Cardiac muscle cell (in vitro differentiated cells and primary cell): ENCODE measurements at places on chromosomes 1 and 21. TPM values are rescaled to one million over a fixed set of nuclear protein-coding genes. Genes with fewer than 3 reads are reported as not detected.

The THEM5 gene
- not detected in 2 replicates for polyA plus RNA-seq

The PEX10 gene
- polyA plus RNA-seq = 34.2 and 38.8 TPM in 2 replicates

The DSCAM gene
- 0.04 and 0.23 TPM in 2 replicates for polyA plus RNA-seq

The RIPPLY3 gene
- 0.22 TPM in 1 of 2 replicates, not detected in the other for polyA plus RNA-seq

The FCRL3 gene
- polyA plus RNA-seq = not detected in 2 replicates

The TNFRSF4 gene
- 0.10 TPM in 1 of 2 replicates, not detected in the other for polyA plus RNA-seq

The SPATA6 gene
- 7.6 and 8.8 TPM in 2 replicates for polyA plus RNA-seq

The LGR6 gene
- 0.16 TPM in 1 of 2 replicates, not detected in the other for polyA plus RNA-seq

The SIM2 gene
- 0.05 and 0.31 TPM in 2 replicates for polyA plus RNA-seq

The C1orf226 gene
- 5.1 and 7.6 TPM in 2 replicates for polyA plus RNA-seq

The LCE4A gene
- polyA plus RNA-seq = not detected in 2 replicates

The TRIM46 gene
- 2.9 and 3.2 TPM in 2 replicates for polyA plus RNA-seq

The RXFP4 gene
- polyA plus RNA-seq = 0.74 TPM in 1 of 2 replicates, not detected in the other

The SEC16B gene
- 0.17 and 0.53 TPM in 2 replicates for polyA plus RNA-seq

The MARK1 gene
- 21.4 and 25.2 TPM in 2 replicates for polyA plus RNA-seq

The MMP23B gene
- polyA plus RNA-seq = 11.3 and 14.1 TPM in 2 replicates

The SAMD13 gene
- polyA plus RNA-seq = 4.9 and 6.1 TPM in 2 replicates

The SELE gene
- not detected in 2 replicates for polyA plus RNA-seq

The RHOU gene
- 0.79 and 2.3 TPM in 2 replicates for polyA plus RNA-seq

The HSPB7 gene
- polyA plus RNA-seq = 1,782 and 2,165 TPM in 2 replicates

The RIPK4 gene
- 0.71 and 2.3 TPM in 2 replicates for polyA plus RNA-seq

The CRTC2 gene
- 24.8 and 34.4 TPM in 2 replicates for polyA plus RNA-seq

The RGS16 gene
- polyA plus RNA-seq = 0.93 and 2.0 TPM in 2 replicates

The RIMKLA gene
- 16.3 and 21.8 TPM in 2 replicates for polyA plus RNA-seq

The PLCH2 gene
- 0.44 and 1.5 TPM in 2 replicates for polyA plus RNA-seq

The MIXL1 gene
- polyA plus RNA-seq = 8.0 and 11.1 TPM in 2 replicates

The AMY1A gene
- not detected in 2 replicates for polyA plus RNA-seq

The SRGAP2C gene
- polyA plus RNA-seq = 10.0 and 18.7 TPM in 2 replicates

The CITED4 gene
- polyA plus RNA-seq = 180 and 207 TPM in 2 replicates
